ENCODE measurements at places on chromosomes 16 and 17.

GRCh38 chr16:78212674-78213073 lies 113.2 kb downstream of the WWOX start:
- DNase-seq, result no peak

DNA sequence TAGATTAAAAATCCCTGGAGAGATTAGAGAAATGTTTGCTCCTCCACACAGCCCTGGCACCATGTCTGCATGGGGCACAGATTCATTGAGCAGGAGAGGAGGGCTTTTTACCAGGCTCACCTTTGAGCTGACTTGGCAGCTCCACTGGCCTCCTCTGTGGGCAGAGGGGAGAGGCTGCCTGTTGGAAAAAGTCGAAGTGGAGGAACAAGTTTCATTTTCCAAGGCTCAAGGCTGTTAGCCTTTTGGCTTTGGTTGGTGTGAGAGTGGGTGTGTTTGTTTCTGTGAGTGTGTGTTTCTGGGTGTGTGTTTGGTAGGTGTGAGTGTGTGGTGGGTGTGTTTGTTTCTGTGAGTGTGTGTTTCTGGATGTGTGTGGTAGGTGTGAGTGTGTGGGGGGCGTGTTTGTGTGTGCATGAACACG lies 5.6 kb downstream of the TMEM238L start:
- no peak for DNase-seq

DNA sequence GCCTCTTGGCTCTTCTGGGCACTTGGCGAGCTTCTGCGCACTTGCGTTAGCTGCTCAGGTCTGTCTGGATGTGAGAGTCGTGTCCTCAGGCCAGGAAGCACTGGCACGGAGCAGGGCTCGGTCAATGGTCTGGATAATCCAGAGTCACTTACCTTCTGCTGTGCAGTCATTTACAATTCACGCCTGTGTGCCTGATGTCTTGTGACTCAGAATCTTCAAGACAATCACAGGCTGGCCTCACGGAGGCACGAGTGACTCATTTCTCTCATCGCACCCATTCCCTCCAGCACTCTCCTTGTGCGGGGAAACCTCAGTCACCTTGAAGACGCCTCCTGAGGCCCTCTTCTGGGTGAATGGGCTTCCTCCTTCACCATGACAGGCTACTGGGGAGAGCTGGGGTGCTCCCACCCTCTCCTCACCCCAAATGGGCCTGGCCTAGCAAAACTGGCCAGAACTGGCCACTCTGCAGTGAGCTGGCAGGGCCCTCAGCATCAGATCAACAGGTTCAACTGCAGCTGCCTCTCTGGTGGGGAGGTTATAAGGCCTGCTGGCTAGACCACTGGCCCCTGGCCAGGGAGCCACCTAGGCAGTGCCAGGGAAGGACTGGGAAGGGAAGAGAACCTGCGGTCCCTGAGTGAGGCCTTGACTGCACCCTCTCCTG lies 1.9 kb upstream of the CAPN15 start:
- DNase-seq, result no peak

- DNase-seq, result no peak
Measured at GRCh38 chr16:84095466-84095865, 21.3 kb downstream of the MBTPS1 start.

- no peak for DNase-seq
Measured at GRCh38 chr16:2952679-2953078, 11.4 kb upstream of the KREMEN2 start.

GRCh38 chr17:39818358-39819000 lies 45.6 kb downstream of the IKZF3 start:
- DNase-seq, result peak; percentile 54

- DNase-seq, result no peak
Measured at GRCh38 chr17:76738468-76738850, 540 bp downstream of the MFSD11 start.

- DNase-seq, result no peak
Measured at GRCh38 chr16:82782715-82783251, 156.0 kb downstream of the CDH13 start.

- DNase-seq, result no peak
Measured at GRCh38 chr16:89119166-89119621, 25.5 kb downstream of the ACSF3 start.

- DNase-seq, result no peak
Measured at GRCh38 chr16:63769211-63769610, 1352.7 kb downstream of the CDH11 start.

DNA sequence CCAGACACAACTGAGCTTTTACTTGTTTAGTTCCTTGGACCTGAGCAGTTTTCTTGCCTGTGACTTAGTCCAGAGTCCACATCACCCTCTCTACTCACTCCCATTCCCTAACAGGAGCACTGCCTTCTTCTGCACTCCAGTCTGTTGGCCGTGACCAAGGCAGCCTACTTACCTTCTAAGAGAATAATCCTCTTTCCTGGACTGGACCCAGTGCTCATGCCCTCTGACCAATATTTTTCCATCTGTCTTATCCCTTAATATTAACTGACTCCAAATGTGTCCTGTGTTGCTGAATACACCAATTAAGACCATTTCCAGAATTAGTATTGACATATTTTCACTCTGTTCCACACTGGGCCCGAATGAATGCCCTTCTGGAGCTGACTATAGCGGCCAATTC lies 681.0 kb upstream of the KIF2B start:
- no peak for DNase-seq

- DNase-seq, result no peak
Measured at GRCh38 chr17:17810084-17810894, 26.5 kb downstream of the SREBF1 start.

DNA sequence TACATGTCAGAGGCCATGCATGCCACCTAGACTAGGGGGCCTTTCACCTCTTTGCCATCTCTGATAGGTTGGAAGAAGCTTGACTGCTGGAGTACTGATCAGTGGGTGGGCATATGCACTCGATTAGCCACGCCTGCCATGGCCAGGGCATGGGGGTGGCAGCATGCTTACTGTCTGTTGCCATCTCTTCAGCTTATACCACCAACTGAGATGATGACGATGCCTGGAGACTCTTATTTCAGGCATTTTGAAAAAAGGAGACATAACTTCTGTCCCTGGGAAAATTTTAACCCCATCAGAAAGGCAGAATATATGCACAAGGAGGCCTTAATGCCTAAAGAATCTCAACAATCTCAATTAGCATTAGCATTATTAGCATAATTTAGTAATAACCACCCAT lies 60.8 kb downstream of the MSI2 start:
- no peak for DNase-seq

DNA sequence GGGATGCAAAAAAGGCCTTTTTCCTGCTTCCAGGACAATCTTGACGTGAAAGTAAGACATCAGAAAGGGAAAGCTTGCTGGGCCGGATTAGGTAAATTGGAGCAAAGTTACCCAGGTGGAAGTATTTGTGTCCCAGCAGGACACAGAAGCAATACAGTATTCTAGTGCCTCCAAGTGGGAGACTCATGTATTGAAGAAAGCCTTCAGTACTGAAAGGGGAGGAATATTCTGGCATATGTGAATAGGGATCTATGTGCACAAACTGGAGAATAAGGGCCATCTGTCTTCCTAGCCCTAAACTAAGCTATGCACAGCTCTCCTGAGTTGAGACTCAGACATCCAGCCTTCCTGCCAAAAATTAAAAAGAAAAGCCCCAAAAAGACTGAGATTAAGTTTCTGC lies 327.3 kb upstream of the CDH8 start:
- no peak for DNase-seq

DNA sequence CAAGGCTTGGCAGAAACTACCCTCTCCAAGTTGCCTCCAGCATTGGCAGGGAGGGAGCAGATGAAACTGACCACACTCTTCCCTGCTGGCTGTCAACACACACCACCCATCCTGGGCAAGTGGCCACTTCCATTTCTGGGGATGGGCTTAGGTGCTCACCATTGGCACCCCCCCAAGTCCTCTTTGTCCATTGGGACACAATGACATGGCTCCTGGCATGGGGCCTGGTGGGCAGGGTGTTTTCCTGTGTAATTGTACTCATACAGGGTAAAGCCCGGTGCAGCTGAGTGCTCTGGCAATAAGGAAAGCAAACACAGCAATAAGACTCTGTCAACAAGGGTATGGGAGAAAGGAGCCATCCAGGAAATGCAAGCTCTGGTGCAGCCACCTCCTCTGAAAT lies 22.6 kb downstream of the SCNN1B start:
- DNase-seq, result no peak

DNA sequence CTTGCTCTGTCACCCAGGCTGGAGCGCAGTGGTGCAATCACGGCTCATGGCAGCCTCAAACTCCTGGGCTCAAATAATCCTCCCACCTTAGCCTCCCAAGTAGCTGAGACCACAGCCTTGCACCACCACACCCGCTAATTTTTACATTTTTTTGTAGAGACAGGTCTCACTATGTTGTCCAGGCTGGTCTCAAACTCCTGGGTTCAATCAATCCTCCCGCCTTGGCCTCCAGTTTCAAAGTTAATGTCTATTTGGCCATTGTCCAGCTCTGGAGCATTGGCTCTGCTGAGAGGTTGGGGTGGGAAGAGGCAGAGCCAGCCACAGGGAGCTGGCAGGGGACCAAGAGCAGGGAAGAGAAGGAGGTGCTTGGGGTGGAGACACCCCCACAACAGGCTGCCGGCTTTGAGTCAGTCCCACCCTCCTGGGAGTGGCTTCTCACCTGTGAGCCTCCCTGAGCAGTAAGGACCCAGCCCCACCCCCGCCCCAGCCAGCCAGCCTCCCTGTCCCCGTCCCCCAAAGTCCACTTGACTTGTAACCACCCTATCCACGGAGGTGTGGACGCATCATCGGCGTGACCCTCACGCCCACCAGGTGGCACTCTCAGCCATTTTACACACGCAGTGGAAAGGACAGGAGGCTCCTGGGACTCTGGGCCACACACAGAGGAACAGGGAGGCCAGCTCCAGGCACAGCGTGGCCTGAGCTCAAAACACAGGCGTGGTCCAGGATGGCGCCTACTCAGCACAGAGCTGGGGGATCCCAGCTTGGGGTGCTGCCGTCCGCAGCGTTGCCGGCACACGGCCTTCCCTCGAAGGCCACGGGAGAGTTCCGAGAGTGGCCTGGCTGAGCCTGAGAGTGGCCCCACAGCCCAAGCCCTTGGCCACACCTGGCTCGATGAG lies 22.8 kb upstream of the PVALEF start:
- DNase-seq, result peak; percentile 51

GRCh38 chr17:36592316-36592715 lies 637 bp downstream of the DHRS11 start:
- no peak for DNase-seq

GRCh38 chr16:72936408-72936807 lies 111.5 kb downstream of the ZFHX3 start:
- no peak for DNase-seq

DNA sequence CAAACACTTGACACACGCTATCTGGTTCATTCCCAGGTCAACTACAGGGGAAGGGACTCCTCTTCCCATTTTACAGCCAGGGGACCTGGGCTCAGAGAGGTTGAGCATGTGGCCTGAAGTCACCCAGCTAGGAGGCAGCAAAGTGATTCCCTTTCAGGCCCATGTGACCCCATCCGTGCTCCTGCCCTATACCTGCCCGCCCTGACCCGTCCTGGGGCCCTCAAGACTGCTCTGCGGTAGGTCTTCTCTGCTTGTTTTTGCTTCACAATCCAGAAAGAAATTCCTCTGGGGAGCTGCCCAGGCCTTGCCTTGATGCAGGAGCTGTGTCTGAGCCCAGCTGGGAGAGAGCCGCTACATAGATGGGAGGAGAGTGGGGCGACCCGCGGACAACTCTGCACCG lies 161.4 kb downstream of the SDK2 start:
- no peak for DNase-seq

DNA sequence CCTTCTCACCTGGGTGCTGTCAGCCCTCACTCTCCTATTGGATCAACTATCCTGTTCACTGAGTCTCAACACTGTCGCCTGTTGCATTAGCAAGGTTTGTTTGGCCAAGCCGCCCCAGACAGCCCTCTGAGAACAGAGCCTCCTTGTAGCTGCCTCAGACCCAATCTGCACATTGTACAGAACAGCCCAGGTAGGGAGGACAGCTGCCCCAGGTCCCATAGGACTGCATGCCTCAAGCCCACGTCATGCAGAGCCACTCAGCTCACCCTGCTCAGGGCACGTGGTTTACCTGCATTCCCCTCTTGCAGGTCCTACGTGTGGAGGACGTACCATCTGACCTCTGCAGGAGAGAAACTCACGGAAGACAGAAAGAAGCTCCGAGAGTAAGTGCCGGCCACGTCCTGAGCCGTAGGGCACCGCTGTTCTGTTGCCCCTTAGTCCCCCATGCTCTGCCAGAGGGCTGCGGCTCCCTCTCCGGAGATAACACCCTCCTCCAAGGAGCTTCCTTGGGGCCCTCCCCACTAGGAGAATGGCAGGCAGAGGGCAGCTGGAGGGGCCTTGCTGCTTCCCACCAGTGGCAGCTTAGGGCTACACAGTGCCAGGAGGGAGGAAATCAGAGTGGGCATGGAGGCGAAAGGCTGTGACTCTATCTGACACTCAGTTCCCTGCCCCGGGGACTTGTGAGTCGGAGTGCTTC lies 2.8 kb downstream of the SNRNP25 start:
- peak; percentile 9 for DNase-seq

DNA sequence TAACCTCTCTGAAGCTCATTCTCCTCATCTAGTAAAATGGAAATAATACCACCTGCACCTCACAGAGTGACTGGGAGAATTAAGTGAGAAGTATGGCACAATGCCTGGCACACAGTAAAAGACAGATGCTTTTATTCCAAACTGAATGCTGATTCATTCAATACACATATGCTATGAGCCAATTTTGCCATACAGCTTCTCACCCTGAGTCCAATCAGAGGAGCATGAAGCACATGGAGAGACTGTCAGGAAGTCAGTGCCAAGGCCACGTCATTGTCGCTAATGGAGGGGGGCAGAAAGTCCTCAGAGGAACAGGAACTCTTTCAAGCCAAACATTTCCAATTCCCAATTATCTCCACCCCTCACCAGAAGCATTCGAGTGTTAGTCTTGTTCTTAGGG lies 11.6 kb downstream of the MKS1 start:
- no peak for DNase-seq

- no peak for DNase-seq
Measured at GRCh38 chr17:50039058-50039457, 16.9 kb upstream of the ITGA3 start.

- DNase-seq, result no peak
Measured at GRCh38 chr16:30985401-30986128, 558 bp downstream of the HSD3B7 start.

- no peak for DNase-seq
Measured at GRCh38 chr16:4152267-4152666, 36.0 kb upstream of the ADCY9 start.

GRCh38 chr17:65679165-65679845 lies 117.9 kb upstream of the AXIN2 start:
- DNase-seq, result no peak

DNA sequence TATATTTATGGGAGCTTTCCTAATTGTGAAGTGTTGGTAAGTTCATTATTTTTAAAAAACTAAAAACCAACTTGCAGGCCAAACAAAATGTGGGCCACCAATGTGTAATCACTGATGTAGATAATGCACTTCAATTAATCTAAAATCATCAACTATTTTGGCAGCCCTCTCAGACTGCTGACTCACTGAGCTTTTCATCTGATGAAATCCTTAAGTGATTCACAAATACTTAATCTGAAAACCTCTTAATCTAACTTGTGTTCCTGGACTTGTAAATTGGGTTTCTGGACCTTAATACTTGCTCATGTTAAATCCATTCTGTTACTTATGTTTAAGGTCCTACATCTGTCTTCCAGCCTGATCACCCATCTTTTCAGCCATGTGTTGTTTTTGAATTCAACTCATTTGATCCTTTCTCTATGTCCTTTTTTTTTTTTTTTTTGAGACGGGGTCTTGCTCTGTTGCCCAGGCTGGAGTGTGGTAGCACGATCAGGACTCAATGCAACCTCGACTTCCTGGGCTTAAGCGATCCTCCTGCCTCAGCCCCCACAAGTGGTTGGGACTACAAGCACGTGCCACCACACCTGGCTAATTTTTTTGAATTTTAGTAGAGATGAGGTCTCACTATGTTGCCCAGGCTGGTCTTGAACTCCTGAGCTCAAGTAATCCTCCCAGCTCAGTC lies 39.0 kb downstream of the PRKCB start:
- no peak for DNase-seq
